Cortex of kidney (tissue), 1 donor: ENCODE measurements at places on chromosomes 12 and 14.

- DNase-seq: no peak
These were observed 66.5 kb downstream of the C2CD5 start for GRCh38 chr12:22477894-22478287.

DNA sequence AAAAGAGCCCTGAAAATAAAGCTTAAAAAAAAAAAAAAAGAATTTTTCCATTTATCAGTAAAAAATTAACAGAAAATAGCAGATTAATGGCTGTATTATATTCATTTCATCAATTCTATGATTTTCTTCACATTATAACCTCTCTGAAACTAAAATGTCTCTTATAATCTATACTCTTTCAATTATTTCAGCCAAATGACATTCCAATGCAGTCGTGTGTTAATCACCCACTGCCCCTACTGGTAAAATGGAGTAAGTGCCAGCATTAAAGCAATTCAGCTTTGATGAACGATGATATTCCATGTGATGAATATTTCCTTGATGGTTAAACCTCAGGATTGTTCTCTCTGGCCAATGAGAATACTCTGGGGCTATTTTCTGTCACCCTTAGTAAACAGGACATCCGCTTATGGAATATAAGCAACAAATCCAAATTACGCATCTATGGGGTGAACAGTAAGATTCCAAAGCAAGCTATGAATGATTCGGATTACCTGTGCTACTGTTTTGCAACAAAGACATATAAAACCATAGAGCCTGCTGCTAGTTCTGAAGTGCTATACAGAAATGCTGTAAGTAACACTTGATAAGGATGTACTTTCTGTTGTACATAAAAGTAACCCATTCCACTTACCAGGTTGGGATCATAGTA is 20.3 kb upstream of the SYCP3 start:
- DNase-seq: no peak

- DNase-seq: no peak
These were observed 5.3 kb downstream of the CLEC2A start for GRCh38 chr12:9926876-9927275.

DNA sequence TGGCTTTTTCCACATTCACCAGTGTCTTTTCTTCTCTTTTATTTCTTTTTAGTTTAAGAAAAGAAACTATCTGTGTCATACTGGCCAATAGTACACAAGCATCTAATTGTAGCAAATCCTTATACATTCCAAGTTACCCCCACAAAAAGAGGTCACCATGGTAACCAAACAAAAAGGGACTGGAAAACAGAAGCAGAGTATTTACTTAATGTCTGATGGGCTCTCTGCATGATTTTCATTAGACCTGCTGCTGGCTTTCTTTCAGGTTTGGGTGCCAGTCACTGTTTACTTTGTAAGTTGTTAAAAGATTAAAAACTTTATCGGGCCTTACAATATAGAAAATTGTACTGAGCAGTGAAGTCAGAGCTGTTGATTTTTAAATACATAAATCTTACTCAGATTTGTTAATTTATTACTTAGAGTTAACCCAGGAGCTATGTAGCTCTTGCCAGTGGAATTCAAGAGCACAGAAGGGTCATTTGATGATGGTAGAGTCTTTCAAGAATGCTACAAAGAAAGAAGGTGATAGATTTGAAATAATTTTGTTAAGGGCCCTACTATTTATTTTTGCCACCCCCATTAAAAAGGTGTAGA is 123.9 kb downstream of the BRMS1L start:
- no peak for DNase-seq

DNA sequence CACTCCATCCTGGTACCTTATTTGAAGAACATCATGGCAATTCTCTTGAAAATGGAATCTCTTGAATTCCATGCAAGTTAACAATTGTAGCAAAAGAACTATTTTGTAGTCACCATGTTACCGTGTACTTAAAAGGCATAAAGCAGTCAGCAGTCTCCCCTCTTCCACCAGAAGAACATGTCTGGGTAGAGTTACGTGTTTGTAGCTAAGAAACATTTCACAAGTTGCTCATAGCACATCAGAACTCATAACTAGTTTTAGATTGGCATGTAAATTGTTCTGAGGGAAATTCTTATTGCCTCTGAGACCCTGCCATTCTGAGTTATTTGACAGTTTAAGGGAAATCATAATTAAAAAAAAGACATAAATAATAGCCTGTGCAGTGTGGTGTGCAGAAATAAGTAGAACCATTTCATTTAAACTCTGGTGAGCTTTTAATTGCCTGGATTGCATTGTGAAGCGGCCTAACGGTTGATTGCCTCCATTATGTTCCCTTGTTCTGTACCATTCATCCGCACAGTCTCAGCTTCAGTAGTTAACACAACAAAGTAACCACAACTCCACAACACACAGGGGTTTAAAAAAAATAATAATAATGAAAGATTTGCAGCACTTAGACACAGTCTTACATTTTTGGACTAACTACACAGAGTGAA is 2.6 kb downstream of the LMO3 start:
- no peak for DNase-seq

GRCh38 chr12:127619869-127620734 is 646.9 kb upstream of the TMEM132C start:
- DNase-seq: no peak

GRCh38 chr14:91089958-91090535 is 23.8 kb upstream of the DGLUCY start:
- DNase-seq: no peak

GRCh38 chr12:121468499-121468801 is 68.5 kb downstream of the RNF34 start:
- no peak for DNase-seq

GRCh38 chr14:103070971-103071542 is 13.0 kb upstream of the LBHD2 start:
- no peak for DNase-seq

DNA sequence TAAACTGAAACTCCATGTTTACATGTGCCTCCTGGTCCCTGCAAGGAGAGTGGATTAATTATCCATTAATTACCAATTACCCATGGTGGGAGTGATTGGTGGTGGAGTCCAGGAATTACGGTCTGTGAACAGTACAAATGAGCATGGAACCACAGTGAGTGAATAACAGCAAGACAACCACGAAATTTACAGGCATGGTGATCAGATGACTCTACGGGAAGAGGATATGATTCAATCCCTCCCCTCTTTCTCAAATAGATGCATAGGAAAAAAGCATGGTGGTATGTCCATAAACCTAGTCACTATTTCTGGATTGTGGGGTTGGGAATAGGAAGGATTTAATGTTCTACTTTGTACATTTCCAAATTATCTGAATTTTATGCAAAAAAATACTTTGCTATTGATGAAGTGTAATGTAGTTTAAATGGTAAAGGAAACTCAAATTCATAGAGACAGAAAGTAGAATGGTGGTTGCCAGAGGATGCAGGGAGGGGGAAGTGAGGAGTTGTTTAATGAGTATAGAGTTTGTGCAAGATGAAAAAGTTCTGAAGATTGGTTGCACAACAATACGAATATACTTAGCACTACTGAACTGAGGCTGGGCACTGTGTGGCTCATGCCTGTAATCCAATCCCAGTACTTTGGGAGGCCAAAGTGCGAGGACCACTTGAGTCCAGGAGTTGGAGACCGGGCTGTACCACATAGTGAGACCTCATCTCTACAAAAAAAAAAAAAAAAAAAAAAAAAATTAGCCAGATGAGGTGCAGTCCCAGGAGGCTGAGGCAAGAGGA is 41.2 kb upstream of the C12orf75 start:
- DNase-seq: no peak

- DNase-seq: no peak
These were observed 16.3 kb downstream of the GXYLT1 start for GRCh38 chr12:42128327-42128726.

- no peak for DNase-seq
These were observed 58.0 kb downstream of the BICDL1 start for GRCh38 chr12:120047072-120047471.
